ENCODE measurements at places on chromosomes 4 and X. TPM values are rescaled to one million over a fixed set of nuclear protein-coding genes. Genes with fewer than 3 reads are reported as not detected.

- H3K4me1 ChIP-seq, result no peaks in the 10 kb centered on the region
- H3K27ac ChIP-seq, result no peak overlapping the region
- no peak for DNase-seq
- no peaks in the 10 kb centered on the region for H3K27me3 ChIP-seq
- H3K4me3 ChIP-seq, result no peak overlapping the region
- no peaks in the 10 kb centered on the region for H3K36me3 ChIP-seq
These were observed 275.8 kb upstream of the CPEB2 start for GRCh38 chr4:14726441-14726840.

DNA sequence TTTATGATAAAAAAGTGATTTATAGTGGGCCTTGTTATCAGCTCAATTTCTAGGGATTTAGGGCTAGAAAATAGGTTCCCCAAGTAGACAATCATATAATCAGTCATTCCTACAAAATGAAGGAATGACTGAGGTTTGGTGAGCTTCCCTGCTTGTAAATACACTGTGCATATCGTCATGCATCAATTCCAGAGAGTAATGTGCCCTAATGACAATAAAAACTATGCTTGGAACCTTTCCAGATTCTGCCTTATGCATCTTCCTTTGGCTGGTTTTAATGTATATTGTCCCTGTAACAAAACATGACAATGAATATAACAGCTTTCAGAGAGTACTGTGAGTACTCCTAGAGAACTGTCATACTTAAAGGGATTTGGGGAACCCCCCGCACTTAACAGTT lies 1310.9 kb downstream of the PCDH7 start:
- H3K4me1 ChIP-seq, result no peaks in the 10 kb centered on the region
- DNase-seq, result no peak
- H3K36me3 ChIP-seq, result no peaks in the 10 kb centered on the region
- no peaks in the 10 kb centered on the region for H3K27me3 ChIP-seq
- H3K27ac ChIP-seq, result no peak overlapping the region

Gene SPATA4
- total RNA-seq, result 0.14 TPM

- H3K27ac ChIP-seq, result no peak overlapping the region
- DNase-seq, result no peak
- H3K4me1 ChIP-seq, result no peaks in the 10 kb centered on the region
- no peaks in the 10 kb centered on the region for H3K36me3 ChIP-seq
- no peak overlapping the region for H3K4me3 ChIP-seq
- H3K27me3 ChIP-seq, result no peaks in the 10 kb centered on the region
These were observed 10.5 kb upstream of the YTHDC1 start for GRCh38 chr4:68360231-68360968.

- DNase-seq, result no peak
- no peak overlapping the region for H3K4me3 ChIP-seq
- no peak overlapping the region for H3K27ac ChIP-seq
- H3K4me1 ChIP-seq, result no peaks in the 10 kb centered on the region
- no peaks in the 10 kb centered on the region for H3K36me3 ChIP-seq
These were observed 163.2 kb downstream of the KDM6A start for GRCh38 chrX:45036161-45036560.

DNA sequence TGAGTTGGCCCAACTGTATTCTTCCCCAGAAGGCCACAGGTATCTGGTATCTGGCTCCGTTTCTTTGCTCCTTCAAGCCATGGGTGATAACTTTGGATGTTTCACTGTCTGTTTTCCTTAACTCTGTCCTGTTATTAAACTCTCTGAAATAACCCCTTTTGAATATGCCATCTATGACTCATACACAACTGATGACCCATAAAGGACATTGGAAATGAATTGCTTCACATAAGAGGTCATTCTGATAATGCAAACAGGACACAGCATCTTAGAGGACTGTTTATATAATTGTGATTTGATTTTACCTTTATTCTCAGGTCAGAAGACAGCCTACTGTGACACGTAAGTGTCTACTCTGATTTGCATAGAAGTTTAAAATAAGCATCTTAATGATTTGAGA lies 227.7 kb downstream of the VEGFC start:
- no peak overlapping the region for H3K27ac ChIP-seq
- H3K27me3 ChIP-seq, result no peaks in the 10 kb centered on the region
- no peaks in the 10 kb centered on the region for H3K4me1 ChIP-seq
- DNase-seq, result no peak

Gene USP11
- 24.3 TPM for total RNA-seq

- DNase-seq, result no peak
- H3K27me3 ChIP-seq, result no peaks in the 10 kb centered on the region
- no peaks in the 10 kb centered on the region for H3K36me3 ChIP-seq
- no peak overlapping the region for H3K4me3 ChIP-seq
- no peaks in the 10 kb centered on the region for H3K4me1 ChIP-seq
- no peak overlapping the region for H3K27ac ChIP-seq
These were observed 236.4 kb upstream of the HHIP start for GRCh38 chr4:144409525-144409924.

GRCh38 chrX:118780911-118781310 lies 42.7 kb upstream of the ZCCHC12 start:
- no peak overlapping the region for H3K4me3 ChIP-seq
- DNase-seq, result no peak
- H3K27ac ChIP-seq, result no peak overlapping the region
- H3K36me3 ChIP-seq, result peaks cover 3% of the 10 kb centered on the region

- no peaks in the 10 kb centered on the region for H3K4me1 ChIP-seq
- H3K4me3 ChIP-seq, result no peak overlapping the region
- no peak overlapping the region for H3K27ac ChIP-seq
- H3K36me3 ChIP-seq, result no peaks in the 10 kb centered on the region
These were observed 57.6 kb downstream of the CCDC160 start for GRCh38 chrX:134294548-134294947.
